ENCODE measurements at places on chromosomes 7 and 10.

- DNase-seq: peak; percentile 60
These were observed 5.0 kb downstream of the MYO1G start for GRCh38 chr7:44973610-44974401.

GRCh38 chr7:15989194-15989593, 302.7 kb upstream of the MEOX2 start:
- no peak for DNase-seq

- DNase-seq: no peak
These were observed 189.4 kb upstream of the STEAP4 start for GRCh38 chr7:88495881-88496725.

- DNase-seq: no peak
These were observed 4.4 kb downstream of the CUL1 start for GRCh38 chr7:148702876-148703670.

DNA sequence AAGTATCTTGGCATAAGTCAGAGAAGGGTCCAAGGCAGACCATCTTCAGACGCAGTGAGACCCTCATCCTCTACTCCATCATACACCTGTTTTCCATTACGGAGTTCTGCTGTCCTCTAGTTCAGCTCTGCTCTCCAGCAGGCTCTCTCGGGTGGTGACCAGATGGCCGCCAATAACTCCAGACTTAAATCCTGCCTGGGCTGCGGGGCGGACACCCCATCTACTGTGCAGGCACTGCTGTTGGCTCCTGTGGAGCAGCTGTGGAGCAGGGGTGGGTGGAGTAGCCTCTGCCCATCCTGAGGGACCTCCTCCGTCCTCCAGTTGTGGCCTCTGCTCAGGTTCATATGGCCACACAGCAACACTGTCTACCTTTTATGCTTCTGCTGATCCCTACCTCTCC, 608.1 kb downstream of the SDK1 start:
- no peak for DNase-seq

GRCh38 chr7:95357623-95358022, 33.3 kb upstream of the PON1 start:
- no peak for DNase-seq

DNA sequence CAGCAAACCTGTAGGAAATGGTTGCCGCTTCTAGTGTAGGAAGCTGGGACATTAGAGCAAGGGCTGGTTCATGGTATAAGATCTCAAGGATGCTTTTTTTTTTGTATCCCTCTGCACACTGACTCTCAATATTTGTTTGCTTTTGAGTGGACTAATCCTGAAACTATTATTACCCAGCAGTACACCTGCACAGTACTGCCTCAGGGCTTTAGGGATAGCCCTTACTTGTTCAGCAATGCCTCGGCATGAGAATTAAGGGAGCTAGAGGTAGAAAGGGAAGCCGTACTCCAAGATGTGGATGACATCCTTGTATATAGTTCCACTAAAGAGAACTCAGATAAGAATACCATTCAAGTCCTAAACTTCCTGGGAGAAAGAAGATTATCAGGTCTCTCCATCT, 70.5 kb downstream of the COPG2 start:
- DNase-seq: no peak

DNA sequence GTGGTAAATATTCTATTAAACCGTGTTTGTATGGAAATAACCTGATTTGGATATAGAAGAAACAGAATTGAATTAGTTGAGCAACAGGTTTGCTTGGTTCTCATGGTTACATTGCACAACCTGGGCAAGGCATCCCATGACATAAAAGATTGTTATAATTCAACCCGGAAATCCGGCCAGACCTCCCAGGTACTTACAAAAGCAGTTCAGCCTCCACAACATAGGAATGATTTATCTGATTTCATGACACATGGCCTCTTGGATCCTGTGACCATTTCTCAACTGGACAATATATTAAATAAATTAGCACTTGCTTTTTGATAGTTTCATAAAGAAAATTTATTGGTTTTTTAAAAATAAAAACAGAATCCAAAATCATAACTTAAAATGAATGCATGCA, 55.1 kb upstream of the PTPN12 start:
- no peak for DNase-seq

All from activated naive CD4-positive, alpha-beta T cell treated with Interleukin-2 at 50 U/mL for 16 hours (primary cell).